ENCODE measurements at places on chromosomes 2 and 18.

DNA sequence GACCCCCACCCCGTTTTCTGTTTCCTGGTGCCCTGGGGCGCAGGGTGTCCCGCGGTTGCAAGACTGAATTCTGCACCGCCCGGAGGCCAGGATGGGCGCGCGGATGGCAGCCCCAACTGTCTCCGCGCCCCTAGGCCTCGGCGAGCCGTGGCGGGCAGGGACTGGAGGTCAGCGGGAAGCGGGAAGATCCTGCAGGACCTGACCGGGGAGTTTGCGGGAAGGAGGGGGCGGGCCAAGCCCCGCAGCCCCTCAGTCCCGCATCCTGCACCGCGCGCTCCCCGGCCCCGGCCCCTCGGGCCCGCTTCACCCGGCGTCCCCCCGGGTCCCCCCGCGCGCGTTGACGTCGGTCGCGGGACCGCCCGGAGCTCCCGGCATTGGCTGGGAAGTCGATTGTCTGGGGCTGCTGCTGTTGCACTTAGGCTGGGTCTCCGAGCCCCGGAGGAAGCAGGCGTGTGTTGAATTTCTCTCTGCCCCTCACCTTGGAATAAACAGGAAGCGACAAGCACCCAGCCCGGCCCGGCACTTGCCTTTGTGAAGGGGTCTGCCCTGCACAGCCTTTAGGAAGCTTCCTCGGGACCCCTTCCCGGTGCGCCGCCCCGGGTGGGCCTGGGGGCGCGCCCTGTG is at the start of gene LDLRAD4:
LDLRAD4 (plus strand) TSS at position 393 of the 624 bp plus-strand sequence.
- peak; percentile 86 for DNase-seq

- DNase-seq = no peak
Observed at GRCh38 chr2:171712051-171712450, 24.8 kb downstream of the DYNC1I2 start.

- no peak for DNase-seq
Observed at GRCh38 chr2:157122776-157123175, 134.7 kb upstream of the GALNT5 start.

GRCh38 chr2:80363791-80364349 is 59.3 kb upstream of the LRRTM1 start:
- DNase-seq = no peak

GRCh38 chr2:121212661-121213325 is 72.2 kb downstream of the TFCP2L1 start:
- DNase-seq = no peak

DNA sequence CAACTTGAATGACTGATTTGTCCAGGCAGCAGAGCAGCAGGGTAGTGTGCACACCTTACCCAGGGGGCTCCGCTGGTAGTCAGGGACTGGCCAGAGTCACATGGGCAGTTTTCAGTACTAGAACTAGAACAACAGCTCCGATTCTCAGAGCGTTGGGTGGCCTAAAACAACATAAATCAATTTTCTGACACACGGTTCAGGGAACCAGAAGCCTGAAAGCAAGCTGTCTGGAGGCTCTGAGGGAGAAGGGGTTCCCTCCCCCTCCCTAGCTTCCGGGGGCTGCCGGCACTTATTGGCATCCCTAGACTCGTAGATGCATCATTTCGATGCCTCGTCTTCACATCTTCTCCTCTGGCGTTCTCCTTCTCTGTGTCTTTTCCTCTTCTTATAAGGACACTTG is 13.4 kb upstream of the ITGB6 start:
- no peak for DNase-seq

GRCh38 chr18:8052237-8052701 is 485.2 kb downstream of the PTPRM start:
- no peak for DNase-seq

GRCh38 chr18:29154196-29154757 is 977.3 kb upstream of the CDH2 start:
- no peak for DNase-seq

DNA sequence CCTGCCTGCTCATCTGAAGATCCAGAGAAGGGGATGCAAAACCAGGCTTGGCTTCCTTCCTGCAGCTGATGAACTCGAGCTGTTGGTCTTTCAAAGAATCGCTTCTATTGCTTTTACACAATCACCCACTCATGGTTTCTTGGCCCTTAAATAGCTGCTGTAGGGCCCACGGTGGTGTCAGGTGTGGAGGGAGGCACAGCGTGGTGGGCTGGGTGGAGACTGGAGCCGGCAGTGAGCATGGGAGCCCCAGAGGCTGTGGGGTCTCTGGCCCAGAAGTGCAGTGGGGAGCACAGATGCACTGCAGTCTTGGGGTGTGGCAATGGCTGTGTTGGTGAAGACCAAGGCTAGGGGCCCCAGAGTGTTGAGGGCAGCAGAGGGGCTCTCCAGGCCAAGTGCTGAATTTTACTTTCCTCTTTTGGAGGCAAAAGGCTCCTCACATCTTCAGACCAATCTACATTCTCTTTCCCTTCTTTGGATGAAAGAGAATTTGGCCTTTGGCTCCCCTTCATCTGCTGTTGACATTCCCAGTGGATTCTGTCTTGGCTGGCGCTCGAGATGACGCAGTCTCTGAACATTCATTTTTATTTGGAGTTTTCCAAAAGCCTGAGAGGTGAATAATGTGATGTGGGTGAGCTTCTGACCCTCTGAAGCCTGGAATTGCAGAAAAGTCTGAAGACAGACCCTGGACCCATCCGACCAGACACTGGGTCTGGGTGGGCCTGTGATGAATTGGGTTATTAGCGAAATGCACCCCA is 70.1 kb upstream of the ASB18 start:
- DNase-seq = no peak

DNA sequence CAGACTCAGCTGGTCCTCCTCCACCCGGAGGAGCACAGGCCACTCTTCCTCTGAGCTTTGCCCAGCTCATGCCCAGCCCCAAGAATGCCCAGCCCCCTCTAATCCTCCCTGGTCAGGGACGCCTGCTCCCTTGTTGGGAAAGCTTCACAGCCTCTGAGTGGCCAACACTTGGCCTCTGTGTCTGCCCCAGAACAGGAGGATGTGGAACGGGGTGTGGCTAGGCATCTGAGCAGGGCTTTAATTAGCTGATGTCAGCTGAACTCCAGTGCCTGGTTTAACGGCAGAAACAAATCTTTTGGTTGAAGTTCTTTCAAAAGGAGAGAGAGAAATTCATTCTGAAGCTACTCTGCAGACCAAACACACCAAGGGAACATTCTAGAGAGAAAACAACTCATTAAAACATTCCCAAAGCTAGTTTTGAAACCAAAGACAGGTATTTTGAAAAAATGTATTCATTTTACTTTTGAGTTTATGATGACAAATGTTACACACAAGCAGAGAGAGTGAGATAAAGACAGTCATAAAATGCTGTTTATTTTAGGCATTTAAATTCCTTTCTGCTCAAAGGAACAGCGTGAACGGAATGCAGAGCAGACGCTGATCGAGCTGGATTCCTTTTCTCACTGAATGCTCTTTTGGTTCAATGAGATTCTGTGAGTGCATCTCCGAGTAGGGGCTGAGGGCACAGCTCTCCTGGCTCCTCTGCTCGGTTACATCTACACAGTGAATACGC is 63.8 kb downstream of the RTP5 start:
- no peak for DNase-seq

GRCh38 chr2:56476509-56477071 is 292.8 kb downstream of the CCDC85A start:
- DNase-seq = no peak

Measured in coronary artery (tissue), 2 donors.